ENCODE measurements at places on chromosomes 6 and 20. TPM values are rescaled to one million over a fixed set of nuclear protein-coding genes. Genes with fewer than 3 reads are reported as not detected.

Gene EIF6
- total RNA-seq, result 111 TPM

Gene C6orf47
- 21.6 TPM for total RNA-seq

Gene ATP9A
- total RNA-seq, result 0.59 TPM

Gene CBLN4
- not detected for total RNA-seq

Gene FAM50B
- total RNA-seq, result 11.0 TPM

Gene THBS2
- total RNA-seq, result not detected

Gene SLC44A4
- not detected for total RNA-seq

Gene DAAM2
- not detected for total RNA-seq

Gene NKAIN4
- not detected for total RNA-seq

Gene CLPSL1
- total RNA-seq, result not detected

Gene BMP7
- total RNA-seq, result not detected

Gene MUCL3
- not detected for total RNA-seq

Gene TBC1D32
- 11.0 TPM for total RNA-seq

Gene ZBTB12
- total RNA-seq, result 2.8 TPM

Gene C6orf136
- 20.1 TPM for total RNA-seq

Gene MOCS1
- total RNA-seq, result 0.27 TPM

Gene CPNE5
- total RNA-seq, result 2.5 TPM

Gene NFATC2
- 63.6 TPM for total RNA-seq

Gene STMND1
- not detected for total RNA-seq

Gene GNMT
- 0.98 TPM for total RNA-seq

Gene NKAPL
- not detected for total RNA-seq

Gene PLA2G7
- total RNA-seq, result not detected

Gene BPIFB2
- total RNA-seq, result not detected

Gene ADGRF5
- total RNA-seq, result not detected

Gene ARFRP1
- 66.8 TPM for total RNA-seq

Gene POLH
- total RNA-seq, result 65.2 TPM

Gene ABHD16B
- total RNA-seq, result not detected

Gene IDH3B
- 109 TPM for total RNA-seq

Gene IMPG1
- total RNA-seq, result not detected

Gene GLP1R
- total RNA-seq, result not detected

Gene FAM217A
- total RNA-seq, result not detected

Gene CDH22
- total RNA-seq, result not detected

Gene CCDC167
- total RNA-seq, result 70.5 TPM

Gene BTN1A1
- not detected for total RNA-seq

Gene AGER
- total RNA-seq, result 30.6 TPM

Gene PM20D2
- 15.3 TPM for total RNA-seq

Gene OTOR
- not detected for total RNA-seq

Gene PGBD1
- total RNA-seq, result 2.4 TPM

Gene PPP1R3G
- total RNA-seq, result not detected

Gene TUBB1
- not detected for total RNA-seq

Gene PAQR8
- total RNA-seq, result 15.9 TPM

Gene EPM2A
- 5.3 TPM for total RNA-seq

Gene RIPOR2
- total RNA-seq, result 182 TPM

Gene SMIM26
- total RNA-seq, result 41.8 TPM

Gene PLEKHG1
- 0.57 TPM for total RNA-seq

Gene RAET1L
- not detected for total RNA-seq

Gene AVP
- total RNA-seq, result not detected

Measured in T-helper 2 cell treated with Interferon-gamma antibody and Interleukin-4, amounts not matched to agents 100 ng/mL and 5 ng/mL, for 36 hours (primary cell).